ENCODE measurements at places on chromosomes 6 and 20. TPM values are rescaled to one million over a fixed set of nuclear protein-coding genes. Genes with fewer than 3 reads are reported as not detected.
A peak's percentile ranks its signal among the peaks of the same experiment; 100 is the strongest.

DNA sequence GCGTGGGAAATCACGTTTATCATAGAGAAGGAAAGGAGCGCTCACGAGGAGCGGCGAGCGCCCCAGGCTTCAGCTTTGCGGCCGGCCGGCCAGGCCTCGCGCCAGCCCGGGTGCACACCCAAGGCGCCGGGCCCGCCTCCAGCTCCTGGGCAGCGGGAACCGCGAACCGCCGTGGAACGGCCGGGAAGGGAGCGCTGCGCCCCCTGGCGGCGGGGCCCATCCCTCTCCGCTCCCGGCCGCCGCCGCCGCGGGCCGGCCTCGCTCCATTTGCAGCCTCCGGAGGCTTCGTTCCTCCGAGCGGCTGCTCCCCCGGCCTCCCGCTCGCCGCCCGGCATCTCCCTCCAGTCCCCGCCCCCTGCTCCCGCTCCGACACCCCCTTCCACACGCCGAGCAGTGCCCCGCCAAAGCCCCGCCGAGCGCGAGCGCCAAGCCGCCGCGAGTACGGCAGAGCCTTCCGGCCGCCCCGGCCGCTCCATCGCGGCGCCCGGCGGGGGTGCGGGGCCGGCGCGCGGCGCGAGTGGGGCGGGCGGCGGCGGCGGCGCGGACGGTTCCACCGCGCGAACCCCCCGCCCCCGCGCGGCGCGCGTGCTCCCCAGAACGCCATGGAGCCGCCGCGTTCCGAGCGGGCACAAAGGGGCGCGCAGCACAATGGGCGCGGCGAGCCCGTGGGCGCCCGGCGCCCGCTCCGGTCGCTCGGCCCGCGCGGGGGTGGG is 946 bp downstream of the BEND3 start:
- DNase-seq = peak; percentile 80

- DNase-seq = no peak
Measured at GRCh38 chr6:24080711-24081110, 45.3 kb upstream of the NRSN1 start.

GRCh38 chr6:138651491-138651890 is 122.1 kb upstream of the CCDC28A start:
- no peak for DNase-seq

- no peak for DNase-seq
Measured at GRCh38 chr6:125224231-125224861, 70.8 kb downstream of the TPD52L1 start.

GRCh38 chr20:5127204-5127858 is 523 bp downstream of the CDS2 start:
- DNase-seq = peak; percentile 45

DNA sequence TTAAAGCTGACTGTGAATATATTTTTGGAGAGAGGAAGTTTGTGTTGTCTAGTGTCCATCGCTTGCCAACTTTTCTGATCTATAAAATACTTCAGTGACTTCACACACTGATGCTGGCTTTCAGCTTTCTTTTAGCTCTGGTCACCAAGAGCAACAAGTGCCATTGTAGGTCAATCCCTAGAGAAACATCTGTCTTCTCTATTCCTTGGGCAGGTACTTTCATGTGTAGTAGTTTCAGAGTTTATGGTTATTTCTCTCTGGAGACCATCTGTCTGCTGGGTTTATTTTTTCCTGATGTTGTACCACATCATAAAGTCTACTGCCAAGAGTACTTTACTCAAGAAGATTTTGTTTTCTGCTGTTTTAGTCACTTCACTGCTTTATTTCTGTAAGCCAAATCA is 249.9 kb downstream of the KHDC1L start:
- DNase-seq = no peak

DNA sequence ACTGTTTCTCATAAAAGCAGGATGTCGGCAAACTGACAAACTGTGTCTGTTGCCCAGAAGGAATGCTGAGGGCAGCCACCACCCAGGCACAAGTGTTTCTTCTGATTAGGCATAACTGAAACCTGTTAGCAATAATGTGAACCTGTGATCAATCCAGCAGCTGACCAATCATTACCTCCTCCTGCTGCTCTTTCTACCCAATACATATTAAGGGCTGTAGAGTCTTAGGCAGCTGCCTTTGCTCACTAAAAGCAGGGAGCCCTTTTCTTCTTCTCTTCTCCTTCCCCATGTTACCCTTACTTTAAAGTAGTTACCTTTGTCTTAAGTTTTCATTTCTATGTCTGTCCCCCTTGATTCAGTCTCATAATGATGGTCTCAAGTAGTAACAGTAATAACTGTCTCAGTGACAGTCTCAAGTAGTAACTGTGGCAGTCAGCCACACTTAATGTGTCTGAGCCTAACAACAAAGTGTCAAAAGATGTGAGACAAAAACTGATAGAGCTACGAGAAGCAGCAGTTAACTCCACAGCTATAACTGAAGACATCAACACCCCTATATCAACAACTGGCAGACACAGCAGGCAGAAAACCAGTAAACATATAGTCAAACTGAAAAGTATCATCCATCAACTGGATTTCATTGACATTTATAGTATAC is 37.0 kb downstream of the RANBP9 start:
- DNase-seq = no peak

DNA sequence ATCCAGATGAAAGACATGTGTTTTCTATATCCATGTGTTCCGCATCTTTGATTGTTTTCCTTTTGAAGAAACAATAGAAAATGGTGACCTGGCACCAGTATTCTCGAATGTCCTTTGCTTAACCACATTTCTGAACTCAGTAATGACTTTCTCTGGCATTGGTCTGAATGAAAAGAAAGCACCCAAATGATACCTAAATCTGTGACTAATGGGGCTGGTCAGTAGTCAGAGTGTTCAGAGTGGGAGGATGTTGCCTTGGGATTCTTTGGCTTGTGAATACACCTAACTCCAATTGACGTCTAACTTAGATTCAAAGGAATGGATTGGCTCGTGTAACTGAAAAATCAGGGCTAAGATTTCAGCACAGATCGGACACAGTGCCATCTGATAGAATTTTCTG is 27.1 kb downstream of the PARD6B start:
- no peak for DNase-seq

DNA sequence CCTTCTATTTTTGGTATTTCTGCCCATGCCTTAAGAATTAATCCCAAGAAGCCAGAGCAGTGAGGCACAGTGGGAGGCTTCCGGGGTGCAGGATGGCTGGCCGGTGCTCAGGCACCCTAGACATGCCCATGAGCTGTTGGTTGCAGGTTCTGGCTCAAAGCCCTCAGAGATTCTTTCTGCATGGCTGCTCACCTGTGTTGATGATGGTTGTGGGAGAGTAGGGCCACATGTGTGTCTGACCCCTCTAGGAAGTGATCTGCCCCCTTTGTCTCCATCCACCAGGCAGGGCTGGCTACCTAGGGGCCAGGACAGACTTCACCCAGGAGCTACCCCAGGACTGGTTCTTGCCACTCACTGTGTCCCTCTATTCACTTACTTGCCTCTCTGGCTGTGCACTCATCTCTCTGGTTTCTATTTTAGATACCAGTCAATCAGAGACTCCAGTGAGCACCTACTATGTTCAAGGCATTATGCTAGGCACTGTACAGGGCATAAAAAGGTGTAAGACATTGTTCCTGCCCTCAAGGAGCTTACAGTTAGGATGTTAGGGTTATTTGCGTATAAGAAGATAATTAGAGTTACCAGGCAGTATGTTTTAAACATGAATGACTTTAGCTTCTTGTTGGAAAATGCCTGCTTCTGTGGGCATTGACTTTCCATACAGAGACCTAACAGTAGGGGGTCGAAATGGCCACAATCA is 16.8 kb downstream of the CD83 start:
- DNase-seq = no peak

DNA sequence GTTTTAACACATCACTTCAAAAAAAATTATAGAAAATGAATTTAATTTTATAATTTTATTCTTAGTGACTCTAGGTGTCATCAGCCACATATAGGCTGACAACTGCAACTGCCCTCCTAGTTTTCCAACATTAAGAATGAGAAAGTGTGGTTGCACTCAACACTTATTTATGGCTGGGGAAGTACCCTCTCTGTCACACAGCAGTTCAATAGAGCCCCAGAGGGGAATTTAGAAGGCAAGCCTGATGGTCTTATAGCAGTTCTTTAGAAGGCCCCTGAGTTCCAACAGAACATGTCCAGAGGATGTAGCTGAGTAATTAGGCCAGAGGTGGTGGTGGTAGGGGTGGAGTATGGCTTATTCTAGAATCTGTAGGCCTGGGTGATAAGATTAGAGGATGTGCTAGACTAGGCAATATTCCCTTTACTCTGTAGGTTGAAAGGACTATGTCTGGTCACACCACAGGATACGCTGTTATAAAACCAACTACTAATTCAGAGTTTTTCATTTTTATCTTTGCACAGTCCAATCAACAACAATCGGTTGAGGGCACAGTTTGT is 226.5 kb upstream of the CITED2 start:
- no peak for DNase-seq

- DNase-seq = no peak
Measured at GRCh38 chr20:24677626-24678315, 208.3 kb downstream of the SYNDIG1 start.

GRCh38 chr6:140785926-140786325 is 1346.8 kb upstream of the GJE1 start:
- DNase-seq = no peak

The CST5 gene
- polyA plus RNA-seq = not detected

The REM1 gene
- polyA plus RNA-seq = 5.5 TPM

The SNPH gene
- polyA plus RNA-seq = 4.0 TPM

The NT5E gene
- 29.6 TPM for polyA plus RNA-seq

The RFX6 gene
- polyA plus RNA-seq = not detected

The HLA-DOB gene
- 0.21 TPM for polyA plus RNA-seq

The FOXA2 gene
- polyA plus RNA-seq = not detected

Data from muscle of arm (tissue), 14 donors.